ENCODE measurements at places on chromosomes 12 and 14.

DNA sequence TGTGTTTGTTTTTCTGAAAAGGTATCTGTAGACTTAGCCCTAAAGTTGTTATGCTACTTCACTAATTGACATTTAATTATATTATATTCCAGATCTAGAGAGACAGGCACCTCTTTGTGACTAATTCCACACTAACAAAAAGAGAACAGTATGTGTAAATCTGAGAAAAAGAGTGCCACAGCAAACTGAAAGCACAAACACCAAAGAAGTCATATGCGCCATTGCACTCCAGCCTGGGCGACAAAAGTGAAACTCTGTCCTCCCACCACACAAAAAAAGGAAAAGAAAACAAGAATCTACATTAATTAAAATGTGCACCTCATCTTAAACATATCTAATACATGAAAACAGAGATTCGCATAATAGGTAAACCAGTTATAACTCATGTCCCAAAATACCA, 4.4 kb upstream of the CSRNP2 start:
- no peak for DNase-seq

DNA sequence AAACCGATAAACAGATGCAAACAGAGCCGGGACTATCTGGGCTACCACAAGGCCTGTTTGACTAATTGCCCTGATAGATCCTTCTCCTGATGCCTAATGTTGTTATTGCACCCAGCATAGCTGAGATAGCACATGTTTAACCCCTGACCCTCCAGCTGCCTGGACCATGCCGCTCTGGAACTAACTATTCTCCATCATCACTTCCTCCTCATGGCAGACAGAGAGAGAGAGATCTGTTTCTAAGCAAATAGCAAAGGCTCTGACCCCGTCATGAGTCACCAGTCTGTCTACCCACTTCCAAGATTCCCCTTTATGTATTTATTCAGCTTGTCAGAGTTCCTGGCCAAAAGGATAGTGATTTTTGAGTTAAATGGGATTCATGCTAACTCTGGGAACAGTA, 58.2 kb upstream of the FLRT2 start:
- DNase-seq = peak; percentile 58

DNA sequence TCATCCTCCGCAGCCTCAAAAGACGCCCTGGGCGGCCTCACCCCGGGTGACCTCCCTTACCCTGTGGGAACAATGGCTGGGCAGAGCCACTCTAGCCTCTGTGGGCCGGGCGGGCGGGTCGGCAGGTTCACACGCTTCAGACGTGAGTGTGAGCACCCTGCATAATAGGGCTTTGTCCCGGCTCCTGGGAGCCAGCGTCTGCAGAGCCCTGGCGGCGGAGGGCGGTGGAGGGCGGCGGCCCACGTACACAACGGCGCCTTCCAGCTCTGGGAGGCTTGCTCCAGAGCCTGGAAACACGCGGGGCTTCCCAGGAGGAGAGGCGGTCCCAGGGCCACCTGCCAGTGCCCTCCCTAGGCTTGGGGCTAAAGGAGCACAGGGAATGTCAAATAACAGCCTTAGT, 205.6 kb downstream of the BCL11B start:
- no peak for DNase-seq

- DNase-seq = no peak
Observed at GRCh38 chr12:107144441-107144840, 51.1 kb upstream of the CRY1 start.

DNA sequence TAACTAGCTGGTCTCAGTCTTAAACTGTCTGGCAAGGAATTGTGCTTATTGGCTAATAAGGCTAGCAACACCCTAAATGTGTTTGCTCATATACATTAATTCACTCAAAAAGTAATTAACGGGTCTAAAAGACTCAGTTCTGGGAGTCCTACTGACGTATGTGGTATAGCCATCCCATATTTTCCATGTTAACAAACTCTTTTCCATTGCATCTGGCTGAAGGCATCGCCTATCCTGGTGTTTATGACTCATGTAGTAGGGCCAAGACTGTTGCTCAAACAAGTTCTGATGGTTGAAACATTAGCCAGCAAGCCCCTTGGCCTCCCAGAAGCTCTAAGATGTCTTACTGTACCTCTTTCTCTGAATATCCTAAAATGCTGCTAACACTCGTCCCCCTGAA, 98.5 kb downstream of the PHLDA1 start:
- DNase-seq = no peak

- DNase-seq = no peak
Observed at GRCh38 chr12:123854918-123855317, 92.8 kb downstream of the DNAH10 start.

GRCh38 chr12:45893240-45893639, 97.1 kb downstream of the SCAF11 start:
- DNase-seq = peak; percentile 4

DNA sequence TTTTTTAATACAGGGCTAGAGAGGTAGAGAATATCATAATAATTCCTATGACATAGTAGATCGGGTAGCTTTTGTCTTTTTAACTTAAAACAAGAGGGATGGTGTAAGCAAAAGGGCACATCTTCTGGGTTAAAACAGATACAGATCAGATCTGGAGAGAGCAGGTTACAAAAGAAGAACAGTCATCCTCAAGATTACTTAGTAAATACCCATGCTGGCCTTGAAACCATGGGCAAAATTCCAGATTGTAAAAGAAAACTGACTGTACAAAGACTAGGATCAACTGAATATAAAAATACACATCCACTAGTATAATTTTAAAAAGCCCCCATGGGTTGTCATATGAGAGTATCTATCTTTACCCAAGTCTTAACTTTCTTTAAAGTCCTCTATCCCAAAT, 76.7 kb downstream of the MED13L start:
- DNase-seq = no peak

DNA sequence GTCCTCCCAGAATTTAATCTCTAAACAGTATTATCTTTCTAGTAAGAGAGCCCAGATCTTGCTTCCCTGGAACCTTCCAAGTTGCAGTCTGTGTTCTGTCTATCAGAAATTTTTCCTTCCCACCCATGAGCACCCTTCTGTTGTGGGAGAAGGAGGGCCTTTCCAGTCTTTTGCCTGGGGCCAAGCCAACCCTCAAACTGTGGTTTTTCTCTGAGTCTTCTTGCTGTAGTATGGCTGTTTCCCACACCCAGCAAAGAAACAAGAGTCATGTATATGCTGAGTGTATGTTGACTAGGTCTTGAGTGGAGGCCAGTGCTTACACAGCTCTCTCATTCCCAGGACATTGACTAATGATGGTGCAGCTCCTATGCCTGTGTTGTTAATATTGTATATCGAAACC, 104.5 kb downstream of the TGFB3 start:
- no peak for DNase-seq

GRCh38 chr12:3885277-3886094, 12.3 kb upstream of the PARP11 start:
- no peak for DNase-seq

DNA sequence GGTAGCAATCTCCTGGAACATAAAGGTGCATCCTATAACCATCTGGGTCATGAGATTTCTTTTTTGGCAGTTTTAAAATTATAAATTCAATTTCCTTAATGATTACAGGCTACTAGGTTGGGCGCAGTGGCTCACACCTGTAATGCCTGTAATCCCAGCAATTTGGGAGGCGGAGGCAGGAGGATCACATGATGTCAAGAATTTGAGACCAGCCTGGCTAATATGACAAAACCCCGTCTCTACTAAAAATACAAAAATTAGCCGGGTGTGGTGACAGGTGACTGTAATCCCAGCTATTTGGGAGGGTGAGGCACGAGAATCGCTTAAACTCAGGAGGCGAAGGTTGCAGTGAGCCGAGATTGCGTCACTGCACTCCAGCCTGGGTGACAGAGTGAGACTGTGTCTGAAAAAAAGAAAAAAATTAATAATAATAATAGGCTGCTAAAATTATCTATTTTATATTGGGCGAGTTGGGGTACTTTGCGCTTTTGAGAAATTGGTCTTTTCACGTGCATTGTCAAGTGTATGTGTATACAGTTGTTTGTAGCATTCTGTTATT, 17.2 kb upstream of the ARF6 start:
- DNase-seq = no peak

DNA sequence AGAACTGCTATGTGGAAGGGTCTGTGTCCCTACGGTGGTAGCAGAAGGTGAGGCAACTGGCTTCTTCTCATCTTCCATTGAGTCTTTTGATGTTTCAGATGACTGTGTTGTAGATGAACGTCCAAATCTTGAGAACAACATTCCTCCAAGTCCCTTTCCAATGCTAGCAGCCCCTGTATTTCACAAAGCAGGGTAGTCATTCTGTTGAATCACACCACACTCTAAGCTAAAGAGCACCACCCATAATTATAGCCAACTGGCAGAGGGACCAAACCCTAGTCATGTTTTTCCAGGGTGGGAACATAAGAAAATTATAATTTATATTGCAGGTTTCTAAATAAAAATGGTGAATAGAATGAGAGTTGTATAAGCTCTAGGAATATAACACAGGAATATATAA, 98.7 kb downstream of the DDHD1 start:
- no peak for DNase-seq

DNA sequence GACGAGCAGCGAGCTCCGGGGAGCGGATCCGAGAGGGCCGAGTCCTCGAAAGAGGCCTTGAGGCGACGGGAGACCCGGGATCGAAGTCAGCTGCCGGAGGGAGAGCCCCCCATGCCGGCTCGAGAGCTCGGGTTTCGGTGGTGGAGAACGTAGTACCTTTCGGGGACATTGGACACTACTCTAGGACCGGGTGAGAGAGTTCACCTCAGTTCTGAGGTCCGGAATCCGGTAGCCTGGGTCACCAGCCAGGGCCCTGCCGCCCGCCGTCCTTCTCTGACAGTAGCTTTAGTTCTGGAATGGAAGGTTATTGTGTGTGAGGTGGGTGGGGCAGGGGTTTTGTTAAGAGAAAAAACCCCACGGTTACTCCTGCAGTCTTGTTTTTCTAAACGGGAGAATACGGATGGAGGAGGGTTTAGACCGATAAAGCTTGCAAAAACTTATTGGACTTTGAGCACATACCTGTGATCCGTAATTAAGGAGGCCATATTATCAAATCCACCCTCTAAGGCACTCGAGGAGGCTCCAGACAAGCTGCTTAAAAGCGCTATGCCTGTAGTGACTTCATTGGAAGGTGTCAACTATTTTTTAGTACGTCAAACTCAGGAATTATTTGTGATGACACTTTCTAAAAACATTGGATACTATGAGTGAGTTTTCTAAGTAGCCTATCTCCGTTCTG, 765 bp downstream of the SCYL2 start:
- DNase-seq = no peak

- no peak for DNase-seq
Observed at GRCh38 chr14:99708449-99708848, 24.4 kb downstream of the CYP46A1 start.

DNA sequence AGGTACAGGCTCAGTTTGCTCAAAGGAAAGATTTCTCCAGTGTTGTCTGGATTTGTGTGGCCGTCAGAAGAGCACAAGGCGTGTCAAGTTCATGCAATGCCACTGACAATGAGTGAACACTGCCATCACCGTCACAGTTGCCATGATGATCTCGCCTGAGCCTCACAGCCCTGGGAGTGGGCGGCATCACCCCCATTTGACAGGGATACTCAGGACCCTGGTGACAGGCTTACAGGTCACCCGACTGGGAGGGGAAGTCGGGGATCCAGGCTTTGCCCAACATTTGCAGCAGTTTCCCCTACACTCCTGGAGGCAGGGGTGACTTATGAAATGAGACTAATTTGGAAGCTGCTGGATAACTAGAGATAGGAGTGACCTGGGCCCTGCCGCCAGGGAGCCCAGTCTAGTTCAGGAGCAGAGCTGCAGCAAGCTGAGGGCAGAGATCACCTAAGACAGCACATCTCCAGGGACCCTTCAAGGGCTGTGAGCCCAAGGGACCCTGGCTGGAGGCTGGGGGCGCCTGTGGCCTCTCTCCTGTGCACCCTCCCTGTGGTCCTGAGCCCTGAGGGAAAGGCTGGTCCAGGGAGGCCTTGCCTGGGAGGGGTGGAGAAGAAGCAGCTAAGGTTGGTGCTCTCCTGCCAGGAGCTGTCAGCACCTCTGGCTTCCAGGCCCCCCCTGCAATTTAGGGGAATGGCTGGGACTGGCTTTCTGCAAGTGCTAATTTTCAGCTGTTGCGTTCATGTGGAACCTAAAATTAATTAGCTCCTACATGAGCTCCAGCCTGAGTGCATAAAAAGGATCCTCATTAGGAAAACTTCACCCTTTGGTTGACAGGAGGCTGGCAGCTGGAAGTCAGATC, 32.4 kb upstream of the BEGAIN start:
- DNase-seq = no peak

DNA sequence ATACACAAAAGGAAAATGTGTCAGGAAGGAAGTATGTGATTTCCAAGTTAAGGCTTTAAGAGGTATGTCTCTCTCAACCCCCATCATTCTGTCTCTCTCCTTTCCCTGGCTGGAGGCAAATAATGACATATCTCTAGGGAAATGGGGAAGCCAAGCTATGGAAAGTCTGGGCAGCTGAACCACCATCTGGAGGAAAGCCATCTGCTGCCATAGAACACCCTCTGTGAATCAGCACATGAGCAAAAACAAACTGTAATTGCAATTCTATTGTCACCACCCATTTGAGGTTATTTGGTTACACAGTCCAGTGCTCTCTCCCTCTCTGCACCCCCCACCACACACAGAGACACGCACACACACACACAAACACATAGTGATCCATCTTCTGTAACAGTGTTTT, 766.2 kb downstream of the FLRT2 start:
- DNase-seq = no peak

DNA sequence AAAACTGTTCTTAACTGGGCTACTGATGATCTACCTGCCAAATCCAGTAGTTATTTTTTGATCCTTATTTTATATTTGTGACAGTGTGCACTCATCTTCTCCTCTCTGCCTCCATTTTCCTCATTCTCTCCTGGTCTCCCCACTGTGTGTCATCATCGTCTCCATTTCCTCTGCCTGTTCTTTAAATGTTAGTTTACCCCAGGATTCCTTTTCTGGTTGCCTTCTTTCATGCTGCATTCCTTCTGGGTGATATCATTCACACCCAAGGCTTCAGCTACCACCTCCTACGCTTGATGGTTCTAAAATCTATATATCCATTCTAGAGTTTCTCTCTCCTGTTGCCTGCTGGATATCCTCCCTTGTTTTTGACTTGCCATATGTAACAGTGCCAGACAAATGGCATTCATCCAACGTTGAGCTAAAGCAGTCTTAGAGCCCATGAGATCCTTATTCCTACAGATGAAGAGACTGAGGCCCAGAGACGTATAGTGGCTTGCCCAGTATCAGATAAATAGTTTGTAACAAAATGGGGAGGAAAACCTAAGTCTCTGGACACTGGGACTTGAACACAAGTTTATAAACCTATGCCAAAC, 109.5 kb downstream of the DIP2B start:
- DNase-seq = no peak

- no peak for DNase-seq
Observed at GRCh38 chr14:73262427-73263183, 25.3 kb downstream of the PAPLN start.

DNA sequence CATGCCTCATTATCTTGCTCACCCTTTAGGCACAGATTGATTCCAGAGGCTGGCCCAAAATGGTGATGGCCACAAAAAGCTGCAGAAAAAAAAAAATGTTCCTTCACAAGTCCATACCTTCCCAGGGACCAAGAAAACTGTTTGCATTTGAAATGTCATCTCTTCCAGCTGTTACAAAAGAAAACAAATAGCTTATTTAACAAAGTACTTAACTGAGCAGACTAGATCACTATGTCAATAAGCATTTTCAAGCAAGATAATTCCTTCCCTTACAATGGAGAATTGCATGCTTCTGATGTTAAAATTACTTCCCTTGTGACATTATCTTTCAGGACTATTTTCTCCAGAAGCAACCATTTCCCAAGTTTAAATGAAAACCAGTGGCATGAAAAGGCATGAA, 377.9 kb upstream of the KITLG start:
- DNase-seq = no peak

- DNase-seq = no peak
Observed at GRCh38 chr12:32334371-32334777, 65.0 kb upstream of the FGD4 start.
